ENCODE measurements at places on chromosomes 3 and 15. TPM values are rescaled to one million over a fixed set of nuclear protein-coding genes. Genes with fewer than 3 reads are reported as not detected.

DNA sequence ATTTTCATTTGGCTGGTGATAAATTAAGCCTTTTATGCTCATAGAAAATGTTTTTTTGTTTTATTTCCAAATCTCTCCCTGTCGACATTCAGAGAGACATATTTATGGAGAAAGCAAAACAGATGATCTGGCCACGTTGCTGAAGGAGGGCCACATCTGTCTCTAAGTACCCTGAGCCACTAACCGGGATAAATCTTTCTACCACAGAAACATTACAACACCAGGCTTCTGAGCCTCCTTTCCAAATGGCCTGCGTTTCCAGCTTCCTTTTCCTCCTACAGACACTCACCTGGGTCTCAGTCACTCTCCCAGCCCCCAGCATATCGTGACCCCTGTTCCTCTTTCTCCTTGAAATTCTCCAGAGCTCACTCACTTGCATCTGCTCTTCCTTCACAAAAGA lies 161.0 kb downstream of the ARRDC4 start:
- no peaks in the 10 kb centered on the region for H3K36me3 ChIP-seq
- no peaks in the 10 kb centered on the region for H3K4me1 ChIP-seq

DNA sequence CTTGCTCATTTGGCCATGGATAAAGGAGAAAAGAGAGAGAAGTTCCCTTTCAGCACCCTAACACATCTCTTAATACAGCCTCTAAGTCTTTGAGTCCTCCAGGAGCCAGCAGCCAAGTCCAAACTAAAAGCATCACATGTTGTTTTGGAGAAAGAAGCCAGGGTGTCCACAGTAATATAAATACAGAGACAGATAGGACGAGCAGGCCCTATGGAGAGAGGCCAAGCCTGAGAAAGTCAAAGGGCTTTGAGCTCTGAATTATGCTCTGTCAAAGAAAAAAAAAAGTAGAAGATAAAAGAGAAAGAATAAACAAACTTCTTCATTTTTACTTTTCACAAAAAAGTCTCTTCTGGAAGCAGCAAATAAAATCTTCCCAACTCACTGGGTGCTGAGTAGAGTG lies 92.4 kb upstream of the THBS1 start:
- peak overlapping the region; percentile 31 for H3K27ac ChIP-seq
- no peaks in the 10 kb centered on the region for H3K4me1 ChIP-seq
- H3K36me3 ChIP-seq = no peaks in the 10 kb centered on the region
- DNase-seq = no peak
- H3K27me3 ChIP-seq = no peaks in the 10 kb centered on the region

SCAANT1 gene
- not detected for total RNA-seq

GRCh38 chr3:49703443-49703927 lies 14.1 kb downstream of the RNF123 start:
- DNase-seq = peak; percentile 84
- H3K36me3 ChIP-seq = no peaks in the 10 kb centered on the region
- H3K4me1 ChIP-seq = no peaks in the 10 kb centered on the region
- H3K27me3 ChIP-seq = no peaks in the 10 kb centered on the region

GRCh38 chr3:65641045-65641444 lies 397.7 kb downstream of the MAGI1 start:
- DNase-seq = no peak
- no peaks in the 10 kb centered on the region for H3K27me3 ChIP-seq
- H3K27ac ChIP-seq = no peak overlapping the region
- no peak overlapping the region for H3K4me3 ChIP-seq
- no peaks in the 10 kb centered on the region for H3K4me1 ChIP-seq
- no peaks in the 10 kb centered on the region for H3K36me3 ChIP-seq

Data from adrenal gland (tissue), 19 donors.